ENCODE measurements at places on chromosomes 13 and 19. TPM values are rescaled to one million over a fixed set of nuclear protein-coding genes. Genes with fewer than 3 reads are reported as not detected.

DNA sequence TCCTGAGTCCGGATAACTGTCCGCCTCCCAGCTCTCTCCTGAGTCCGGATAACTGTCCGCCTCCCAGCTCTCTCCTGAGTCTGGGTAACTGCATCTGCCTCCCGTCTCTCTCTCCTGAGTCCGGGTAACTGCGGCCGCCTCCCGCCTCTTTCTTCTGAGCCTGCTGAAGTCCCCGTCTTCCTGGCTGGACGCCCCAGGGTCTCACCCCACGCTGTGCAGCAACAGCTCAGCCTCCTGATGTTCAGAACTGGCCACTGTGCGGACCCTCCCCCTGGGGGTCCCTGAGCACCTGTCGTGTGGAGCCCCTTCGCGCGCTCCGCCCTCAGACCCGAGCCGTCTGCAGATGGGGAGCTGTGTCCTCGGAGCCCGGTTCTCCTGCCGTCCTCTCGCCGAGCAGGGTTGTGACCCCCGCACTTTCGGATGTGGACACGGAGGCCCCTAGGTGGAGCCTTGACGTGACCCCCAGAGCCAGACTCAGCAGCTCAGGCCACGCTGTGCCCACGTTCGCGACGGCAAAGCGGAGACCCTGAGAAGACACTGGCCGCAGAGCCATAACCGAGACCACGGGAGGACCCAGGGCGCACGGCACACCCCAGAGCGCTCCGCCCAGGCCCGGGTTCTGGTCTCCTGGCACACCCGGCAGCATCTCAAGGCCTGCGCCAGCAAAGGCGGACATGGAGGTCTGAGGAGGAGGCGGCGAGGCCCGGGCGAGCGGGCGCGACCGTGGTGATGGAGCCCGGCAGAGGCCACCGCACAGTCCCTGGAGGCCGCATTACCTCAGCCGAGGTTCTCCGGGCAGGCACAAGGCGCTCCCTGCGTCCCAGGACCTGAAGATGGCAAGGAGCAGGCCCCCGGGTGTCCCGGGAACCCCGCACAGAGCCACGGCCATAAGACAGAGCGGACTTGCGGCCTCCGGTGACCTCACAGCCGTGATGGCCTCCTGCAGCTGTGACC lies 15.9 kb downstream of the SBNO2 start:
- no peak for DNase-seq

GRCh38 chr19:18875726-18876125 lies 20.2 kb downstream of the CERS1 start:
- no peak for DNase-seq

GRCh38 chr13:30957258-30957943 lies 24.9 kb downstream of the TEX26 start:
- DNase-seq: no peak

- DNase-seq: no peak
These were observed 13.7 kb downstream of the ACTN4 start for GRCh38 chr19:38661136-38661535.

DNA sequence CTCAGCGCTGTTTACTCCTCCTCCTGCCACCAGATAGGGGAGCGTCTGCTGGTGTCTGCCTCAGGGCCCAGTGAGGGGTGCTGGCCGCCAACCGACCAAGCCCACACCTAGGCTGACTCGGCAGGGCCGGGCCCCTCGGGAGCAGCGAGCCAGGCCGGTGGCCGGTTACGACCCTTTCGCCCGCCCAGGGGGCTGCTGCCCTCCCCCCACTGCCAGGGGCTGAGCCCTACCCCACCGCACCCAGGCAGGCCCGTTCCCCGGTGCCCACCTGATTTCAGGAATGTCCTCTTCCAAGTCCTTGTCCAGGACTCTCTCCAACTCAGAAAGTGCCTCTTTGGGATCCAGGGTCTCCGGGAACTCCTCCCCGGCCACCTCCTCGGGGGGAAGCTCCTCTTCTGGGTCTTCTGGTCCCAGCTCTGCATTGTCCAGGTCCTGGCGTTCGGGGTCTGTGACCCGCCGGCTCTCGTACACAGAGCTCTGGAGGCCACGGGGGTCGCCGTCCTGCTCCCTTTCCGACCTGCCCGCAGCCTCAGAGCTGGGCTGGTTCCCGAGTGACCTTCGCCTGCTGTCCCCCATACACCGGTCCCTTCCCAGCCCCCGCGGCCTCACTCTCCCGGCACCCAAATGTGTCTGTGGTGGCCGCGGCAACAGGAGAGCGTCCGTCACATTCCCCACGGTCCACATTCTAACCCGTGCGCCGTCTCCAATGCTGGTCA lies 31.0 kb upstream of the MIER2 start:
- DNase-seq: no peak

- peak; percentile 99 for DNase-seq
These were observed at the start of the genes BRME1 and CC2D1A for GRCh38 chr19:13905634-13906520. BRME1 (minus strand) TSS chr19:13906117; CDS start chr19:13904892, 1,225 bp downstream. CC2D1A (plus strand) TSS chr19:13906201; CDS start chr19:13906442, 241 bp downstream.

GRCh38 chr13:43304945-43305344 lies 281.6 kb downstream of the DNAJC15 start:
- DNase-seq: peak; percentile 18

DNA sequence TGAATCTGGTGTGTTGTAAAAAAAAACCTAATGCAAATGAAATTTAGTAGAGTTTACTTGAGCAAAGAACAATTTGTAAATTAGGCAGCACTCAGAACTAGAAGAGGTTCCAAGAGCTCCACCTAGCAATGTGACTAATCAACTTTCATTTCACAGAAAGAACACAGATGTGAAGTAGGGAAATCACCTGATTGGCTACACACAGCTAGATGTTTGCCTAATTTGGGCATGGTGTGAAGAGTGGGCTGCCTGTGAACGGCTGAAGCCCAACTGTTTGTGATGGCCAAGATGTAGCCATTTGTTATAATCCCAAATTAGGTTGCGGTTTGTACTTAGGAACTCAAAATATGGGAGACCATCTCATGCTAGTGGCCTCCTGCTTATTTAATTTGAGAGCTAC lies 724.4 kb upstream of the SLITRK5 start:
- DNase-seq: no peak

DNA sequence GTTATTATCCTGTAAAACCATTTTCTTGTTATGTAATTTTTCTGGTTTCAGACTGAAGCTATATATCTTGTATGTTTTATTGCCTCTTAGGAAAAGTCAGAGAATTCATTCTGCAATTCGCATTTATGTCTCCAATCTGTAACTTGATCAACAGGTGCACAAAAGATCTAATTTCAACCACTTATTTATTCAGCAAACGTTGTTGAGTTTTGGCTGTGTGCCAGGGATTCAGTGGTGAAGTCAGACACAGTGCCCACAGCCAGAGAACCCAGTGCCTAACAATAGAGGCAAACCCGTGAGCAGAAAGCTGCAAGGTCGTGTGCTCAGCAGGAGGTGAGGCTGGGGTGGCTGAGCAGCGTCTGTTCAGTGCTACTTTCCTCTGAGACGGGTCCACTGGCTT lies 119.5 kb upstream of the MCF2L start:
- DNase-seq: peak; percentile 49

GRCh38 chr19:51621178-51621577 lies 9.0 kb downstream of the SIGLEC5 start:
- DNase-seq: no peak

CD177 gene
- 0.88 TPM for polyA plus RNA-seq

CGB8 gene
- not detected for polyA plus RNA-seq

TLE6 gene
- polyA plus RNA-seq: 2.6 TPM

PEPD gene
- polyA plus RNA-seq: 92.4 TPM

EPS8L1 gene
- polyA plus RNA-seq: 12.9 TPM

PNMA8A gene
- polyA plus RNA-seq: 10.2 TPM
